ENCODE measurements at places on chromosomes 11 and 22. TPM values are rescaled to one million over a fixed set of nuclear protein-coding genes. Genes with fewer than 3 reads are reported as not detected.
A peak's percentile ranks its signal among the peaks of the same experiment; 100 is the strongest.

GRCh38 chr22:17699696-17700340, 61.3 kb downstream of the BCL2L13 start:
- no peaks in the 10 kb centered on the region for H3K27me3 ChIP-seq
- no peak overlapping the region for H3K4me3 ChIP-seq
- no peak overlapping the region for H3K27ac ChIP-seq
- H3K4me1 ChIP-seq, result no peaks in the 10 kb centered on the region
- DNase-seq, result no peak
- peaks cover 54% of the 10 kb centered on the region for H3K36me3 ChIP-seq

ZP1 gene
- total RNA-seq, result 0.95 TPM

DNA sequence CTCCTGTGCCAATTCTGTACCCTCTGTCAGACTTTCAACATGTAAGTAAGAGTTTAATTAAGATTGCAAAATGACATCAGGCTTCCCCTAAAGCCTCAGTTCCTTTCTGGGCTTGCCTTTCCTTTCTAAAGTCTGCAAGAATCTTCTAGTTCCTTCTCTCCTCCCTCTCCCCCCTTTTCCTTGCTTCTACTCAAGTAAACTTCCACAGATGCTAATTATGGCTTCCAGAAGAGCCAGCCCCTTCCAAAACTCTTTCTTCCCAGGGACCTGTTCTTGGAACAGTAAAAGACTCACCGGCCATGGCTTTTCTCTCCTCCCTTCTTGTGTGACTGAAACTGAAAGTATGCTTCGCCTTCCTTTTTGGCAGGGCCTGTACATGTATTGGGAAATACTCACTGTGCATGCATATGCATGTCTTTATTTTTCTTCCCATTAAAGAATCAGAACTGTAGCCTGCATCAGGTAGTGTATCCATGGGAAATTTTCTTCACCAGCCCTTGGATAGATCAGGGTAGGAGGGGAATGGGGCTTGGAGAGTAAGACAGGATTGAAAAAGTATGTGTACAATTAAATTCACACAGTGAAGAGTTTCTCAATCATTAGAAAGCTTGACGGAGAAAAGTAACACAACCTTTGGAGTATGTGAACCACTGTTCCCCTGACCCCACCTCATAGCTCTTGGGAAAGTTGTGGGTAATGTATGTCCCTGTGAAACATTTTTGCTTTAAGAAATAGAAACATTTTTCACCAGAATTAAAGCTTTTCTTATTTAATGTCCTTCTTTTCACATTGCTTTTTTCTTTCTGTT, at the start of gene CASP1:
Gene CASP1 (minus strand): TSS at position 332 of the 808 bp plus-strand sequence. CDS start 31 bp downstream, at position 301.
- H3K4me1 ChIP-seq, result no peaks in the 10 kb centered on the region
- no peaks in the 10 kb centered on the region for H3K27me3 ChIP-seq
- no peak for DNase-seq
- H3K36me3 ChIP-seq, result peaks cover 3% of the 10 kb centered on the region
- peak within 1 kb of the TSS; percentile 12 for H3K4me3 ChIP-seq
- peak within 1 kb of the TSS; percentile 84 for H3K27ac ChIP-seq

- H3K36me3 ChIP-seq, result no peaks in the 10 kb centered on the region
- DNase-seq, result no peak
- H3K4me3 ChIP-seq, result no peak overlapping the region
- H3K4me1 ChIP-seq, result no peaks in the 10 kb centered on the region
- no peaks in the 10 kb centered on the region for H3K27me3 ChIP-seq
These were observed 48.6 kb upstream of the OLFML1 start for GRCh38 chr11:7436657-7437056.

AMBRA1 gene
- total RNA-seq, result 13.3 TPM

- DNase-seq, result no peak
- H3K27me3 ChIP-seq, result no peaks in the 10 kb centered on the region
- peaks cover 20% of the 10 kb centered on the region for H3K4me1 ChIP-seq
- H3K27ac ChIP-seq, result no peak overlapping the region
- no peak overlapping the region for H3K4me3 ChIP-seq
These were observed 3.1 kb upstream of the CTSD start for GRCh38 chr11:1766719-1767398.

DNA sequence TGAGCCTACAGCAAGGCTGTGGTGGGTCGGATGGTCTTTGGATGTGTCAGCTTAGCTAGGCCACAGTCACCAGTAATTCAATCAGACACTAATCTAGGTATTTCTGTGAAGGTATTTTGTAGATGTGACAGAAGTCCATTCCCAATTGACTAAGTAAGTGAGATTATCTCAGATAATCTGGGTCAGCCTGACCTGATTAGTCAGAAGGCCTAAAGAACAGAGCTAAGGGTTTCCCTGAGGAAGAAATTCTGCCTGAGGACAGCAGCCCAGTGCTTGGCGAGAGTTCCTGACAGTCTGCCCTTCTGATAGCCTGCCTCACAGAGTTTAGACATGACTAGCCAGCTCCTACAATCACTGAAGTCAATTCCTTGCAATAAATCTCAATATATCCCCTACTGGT, 28.7 kb downstream of the GUCD1 start:
- H3K4me3 ChIP-seq, result no peak overlapping the region
- no peak for DNase-seq
- H3K4me1 ChIP-seq, result no peaks in the 10 kb centered on the region

- H3K27ac ChIP-seq, result peak within 1 kb of the TSS; percentile 91
- no peaks in the 10 kb centered on the region for H3K36me3 ChIP-seq
- H3K4me1 ChIP-seq, result no peaks in the 10 kb centered on the region
These were observed at the start of gene APBB1 for GRCh38 chr11:6419009-6419631. APBB1 (minus strand) TSS chr11:6419094; CDS start chr11:6411347, 7,747 bp downstream.

Measured in heart left ventricle (tissue), 16 donors.